ENCODE measurements at places on chromosomes 12 and 14.

- DNase-seq: no peak
Observed at GRCh38 chr12:116958402-116959197, 47.9 kb downstream of the FBXW8 start.

DNA sequence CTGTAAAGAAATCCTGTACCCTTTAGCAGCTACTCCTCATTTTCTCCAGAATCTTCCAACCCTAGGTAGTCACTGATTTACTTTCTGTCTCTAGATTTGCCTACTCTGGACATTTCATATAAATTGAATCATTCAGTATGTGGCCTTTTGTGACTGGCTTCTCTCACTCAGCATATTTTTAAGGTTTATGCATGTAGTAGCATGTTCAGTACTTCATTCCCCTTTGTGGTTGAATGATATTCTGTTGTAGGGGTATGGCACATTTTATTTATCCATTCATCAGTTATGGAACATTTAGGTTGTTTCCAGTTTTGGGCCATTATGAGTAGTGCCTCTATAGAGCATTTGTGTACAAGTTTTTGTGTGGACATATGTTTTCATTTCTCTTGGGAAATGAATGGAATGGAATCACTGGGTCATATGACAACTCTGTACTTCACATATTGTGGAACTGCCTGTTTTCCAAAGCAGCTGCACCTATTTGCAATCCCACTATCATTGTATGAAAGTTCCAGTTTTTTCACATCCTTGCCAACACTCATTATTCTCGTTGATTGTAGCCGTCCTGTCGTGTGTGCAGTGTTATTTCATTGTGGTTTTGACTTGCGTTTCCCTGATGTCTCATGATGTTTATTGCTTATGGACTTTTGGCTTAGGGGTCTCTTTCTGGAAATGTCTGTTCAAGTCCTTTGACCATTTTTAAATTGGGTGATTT lies 57.2 kb downstream of the ATF7IP start:
- no peak for DNase-seq

GRCh38 chr12:122732611-122733010 lies 2.0 kb upstream of the HCAR1 start:
- DNase-seq: no peak

GRCh38 chr12:92142251-92142926 lies 3.3 kb downstream of the BTG1 start:
- no peak for DNase-seq

GRCh38 chr12:56161690-56162351 lies 3.7 kb downstream of the MYL6 start:
- no peak for DNase-seq

DNA sequence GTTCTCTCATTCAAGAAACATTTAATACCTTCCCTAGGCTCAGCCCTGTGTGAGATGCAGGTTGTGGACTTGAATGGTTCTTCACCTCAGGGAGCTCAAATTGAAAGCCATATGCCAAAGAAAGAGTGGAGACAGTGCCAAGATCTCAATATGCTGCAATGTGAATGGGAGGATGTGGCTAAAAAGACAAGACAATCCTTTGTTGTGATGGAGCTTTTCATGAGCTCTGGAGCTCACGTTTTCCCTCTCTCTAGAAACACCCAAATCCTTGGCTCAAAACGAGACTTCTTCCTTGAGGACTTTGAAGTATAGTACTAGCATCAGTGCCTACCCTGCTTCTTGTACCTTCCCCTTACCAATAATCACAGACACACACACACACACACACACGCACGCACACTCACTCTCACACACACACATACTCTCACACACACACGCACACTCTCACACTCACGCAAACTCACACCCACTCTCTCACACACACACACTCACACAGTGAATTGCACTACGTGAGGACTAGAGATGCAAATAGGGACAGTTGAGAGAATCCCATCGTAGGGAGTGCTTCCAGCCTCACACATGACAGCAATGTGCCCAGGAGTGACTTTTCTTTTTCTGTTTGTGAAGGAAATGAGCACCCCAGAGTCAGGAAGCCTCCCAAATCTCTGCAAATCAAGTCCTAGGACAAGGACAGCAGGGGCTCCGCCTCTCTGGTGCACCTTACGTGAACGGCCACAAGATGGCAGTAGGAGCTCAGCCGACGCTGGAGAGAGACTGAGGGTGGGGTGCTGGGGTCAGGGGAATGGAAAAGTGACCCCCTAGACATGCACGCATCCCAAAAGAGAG lies 231.4 kb downstream of the PCNX1 start:
- DNase-seq: no peak

DNA sequence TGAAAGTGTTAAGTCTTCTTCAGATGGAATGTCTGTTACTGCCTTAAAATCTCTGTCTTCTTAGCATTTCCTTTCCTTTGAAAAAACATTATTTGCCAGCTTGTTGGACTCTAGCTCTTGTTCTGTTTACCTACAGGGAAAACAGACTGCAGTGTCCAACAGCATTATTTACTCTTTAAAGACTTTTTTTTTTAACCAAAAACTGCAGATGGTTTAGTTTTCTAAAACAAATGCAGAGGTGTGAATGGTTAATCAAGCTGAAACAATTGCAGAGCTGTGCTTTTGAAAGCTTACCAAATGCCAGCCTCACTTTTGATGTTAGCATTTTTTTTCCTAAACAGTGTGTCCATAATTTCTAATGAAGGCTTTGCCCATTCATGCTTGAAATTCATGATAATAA lies 323.3 kb downstream of the TMEM117 start:
- no peak for DNase-seq

DNA sequence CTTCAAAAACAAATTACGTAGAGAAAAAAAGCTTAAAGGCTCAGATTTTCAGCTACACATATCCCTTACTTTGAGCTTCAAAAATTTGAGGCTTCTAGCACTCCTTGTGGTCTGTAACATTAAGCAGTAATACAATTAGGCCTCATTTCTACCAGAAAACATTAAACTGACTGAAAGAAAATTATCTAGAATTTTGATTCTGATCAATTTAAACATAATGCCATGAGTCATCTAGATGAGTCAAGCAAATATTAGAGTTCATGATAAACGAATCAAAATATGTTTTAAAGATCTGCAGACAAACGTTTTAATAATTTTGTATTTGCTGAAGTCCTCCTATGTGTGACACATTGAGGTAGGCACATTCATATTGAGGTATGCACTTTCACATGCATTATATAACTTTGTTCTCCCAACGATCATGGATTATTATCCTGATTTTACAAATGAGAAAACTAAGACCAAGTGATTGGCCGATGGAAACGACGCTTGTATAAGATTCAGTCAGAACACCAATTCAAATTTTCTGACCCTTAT lies 4.3 kb downstream of the OSBPL8 start:
- no peak for DNase-seq

- no peak for DNase-seq
Observed at GRCh38 chr12:132067182-132067581, 76.9 kb downstream of the DDX51 start.

DNA sequence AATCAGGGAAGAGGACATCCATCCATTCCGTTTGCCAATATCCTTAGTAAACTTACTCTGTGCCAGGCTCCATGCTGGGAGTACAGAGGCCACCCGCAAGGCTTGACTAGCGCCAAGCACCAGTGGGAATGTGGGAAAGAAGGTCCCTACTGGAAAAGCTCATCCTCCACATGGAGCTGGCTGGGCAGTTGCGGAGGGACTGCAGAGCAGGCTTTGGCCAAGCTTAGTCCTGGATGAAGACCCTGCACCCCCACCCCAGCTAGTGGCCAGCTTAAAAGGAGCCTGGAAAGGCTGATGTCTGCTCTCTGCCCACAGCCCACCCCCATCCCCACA lies 22.4 kb upstream of the EIF2B2 start:
- no peak for DNase-seq

- DNase-seq: no peak
Observed at GRCh38 chr14:64475585-64476273, 10.4 kb downstream of the AKAP5 start.

- no peak for DNase-seq
Observed at GRCh38 chr12:16482726-16483125, 123.2 kb downstream of the LMO3 start.

GRCh38 chr14:71753126-71753830 lies 179.0 kb upstream of the RGS6 start:
- DNase-seq: peak; percentile 78

- no peak for DNase-seq
Observed at GRCh38 chr12:120712610-120713009, 2.4 kb downstream of the UNC119B start.

- DNase-seq: no peak
Observed at GRCh38 chr14:76023757-76024156, 38.2 kb downstream of the IFT43 start.

- no peak for DNase-seq
Observed at GRCh38 chr12:40375076-40375475, 150.3 kb downstream of the LRRK2 start.

- no peak for DNase-seq
Observed at GRCh38 chr12:65004270-65004669, 116.8 kb downstream of the WIF1 start.

DNA sequence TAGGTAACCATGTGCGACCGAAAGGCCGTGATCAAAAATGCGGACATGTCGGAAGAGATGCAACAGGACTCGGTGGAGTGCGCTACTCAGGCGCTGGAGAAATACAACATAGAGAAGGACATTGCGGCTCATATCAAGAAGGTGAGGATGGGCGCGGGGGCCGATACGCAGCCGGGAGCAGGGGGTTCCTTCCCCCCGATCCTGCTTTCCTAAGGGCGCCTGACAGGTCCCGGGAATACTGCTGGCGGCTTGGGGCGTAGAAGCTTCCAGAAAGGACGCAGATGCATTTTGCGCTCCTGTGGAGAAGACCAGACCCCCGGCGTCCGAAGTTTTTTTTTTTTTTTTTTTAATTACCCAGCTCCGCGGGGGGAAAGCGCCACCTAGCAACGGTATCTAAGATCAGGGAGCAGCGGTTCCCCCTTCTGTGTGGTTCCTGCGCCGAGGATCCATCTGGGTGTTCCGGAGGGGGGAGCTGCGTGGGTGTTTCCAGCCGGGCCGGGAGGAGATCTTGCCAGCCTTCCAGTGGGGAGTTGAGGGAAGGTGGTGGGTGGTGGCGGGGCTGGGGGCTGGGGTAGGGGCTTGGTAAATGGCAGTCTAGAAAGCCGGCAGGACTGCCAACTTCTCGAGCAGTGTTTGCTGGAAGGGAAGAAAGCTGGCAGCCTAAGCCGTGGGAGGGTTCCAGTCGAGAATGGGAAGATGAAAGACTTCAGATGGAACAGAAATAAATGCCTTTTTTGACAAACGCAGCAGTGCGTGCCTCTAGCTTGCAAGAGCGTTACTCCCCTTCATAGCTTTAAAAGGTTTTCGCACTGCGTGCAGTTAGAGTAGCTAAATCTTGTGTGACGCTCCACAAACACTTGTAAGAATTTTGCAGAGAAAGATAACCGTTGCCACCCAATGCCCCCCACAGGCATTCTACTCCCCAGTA lies 764 bp downstream of the DYNLL1 start:
- DNase-seq: peak; percentile 11

DNA sequence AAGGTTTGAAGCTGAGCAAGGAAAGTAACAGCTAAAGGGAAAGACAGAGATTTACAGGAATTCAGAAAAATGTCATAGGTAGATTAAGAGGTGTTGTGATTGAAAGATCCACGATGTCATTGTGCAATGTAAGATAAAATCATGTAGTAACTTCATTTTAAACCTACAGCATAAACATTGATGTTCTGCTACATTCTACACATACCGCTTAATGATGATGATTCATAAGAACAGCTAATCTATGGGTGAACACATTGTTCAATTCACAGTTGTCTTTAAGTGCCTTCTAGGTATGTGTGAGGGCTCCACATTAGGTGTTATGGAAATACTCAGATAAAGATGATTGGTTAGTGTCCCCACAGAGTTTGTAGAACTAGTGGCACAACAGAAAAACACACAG lies 170.9 kb downstream of the GRIP1 start:
- DNase-seq: no peak

GRCh38 chr12:8035440-8036010 lies 3.0 kb downstream of the FOXJ2 start:
- no peak for DNase-seq

GRCh38 chr12:117216686-117217085 lies 26.4 kb upstream of the FBXO21 start:
- no peak for DNase-seq

- peak; percentile 16 for DNase-seq
Observed at GRCh38 chr14:83342590-83342989, 1808.9 kb upstream of the SEL1L start.

DNA sequence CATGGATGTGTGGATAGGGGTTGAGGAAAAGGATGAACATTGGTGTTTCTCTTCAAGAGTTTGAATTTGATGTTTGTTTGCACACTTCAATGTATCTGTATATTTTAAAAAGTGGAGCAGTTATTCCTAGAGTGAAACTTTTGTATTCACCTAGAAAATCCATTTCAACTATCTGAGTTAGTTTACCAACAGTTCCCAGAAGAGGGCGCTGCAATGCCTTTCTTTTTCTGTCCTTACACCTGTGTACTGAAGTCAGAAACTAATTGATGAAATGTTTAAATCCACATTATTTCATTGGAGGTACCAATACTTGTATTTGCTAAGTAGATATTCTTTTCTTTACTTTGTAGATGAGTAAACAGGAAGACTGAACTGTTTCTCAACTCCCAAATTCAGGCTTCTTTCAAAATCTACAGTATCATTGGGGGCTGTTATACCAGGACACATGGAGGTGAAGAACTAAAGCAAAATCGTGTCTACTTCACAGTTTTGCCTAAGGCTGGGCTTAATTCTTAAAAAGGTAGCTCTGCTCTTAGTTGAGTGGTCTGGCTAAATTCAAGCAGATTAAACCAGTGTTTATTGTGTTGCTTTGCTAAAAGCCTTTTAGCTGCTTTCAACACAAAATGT lies 26.6 kb upstream of the KLRB1 start:
- no peak for DNase-seq

GRCh38 chr12:19707948-19708409 lies 268.7 kb downstream of the AEBP2 start:
- peak; percentile 25 for DNase-seq

DNA sequence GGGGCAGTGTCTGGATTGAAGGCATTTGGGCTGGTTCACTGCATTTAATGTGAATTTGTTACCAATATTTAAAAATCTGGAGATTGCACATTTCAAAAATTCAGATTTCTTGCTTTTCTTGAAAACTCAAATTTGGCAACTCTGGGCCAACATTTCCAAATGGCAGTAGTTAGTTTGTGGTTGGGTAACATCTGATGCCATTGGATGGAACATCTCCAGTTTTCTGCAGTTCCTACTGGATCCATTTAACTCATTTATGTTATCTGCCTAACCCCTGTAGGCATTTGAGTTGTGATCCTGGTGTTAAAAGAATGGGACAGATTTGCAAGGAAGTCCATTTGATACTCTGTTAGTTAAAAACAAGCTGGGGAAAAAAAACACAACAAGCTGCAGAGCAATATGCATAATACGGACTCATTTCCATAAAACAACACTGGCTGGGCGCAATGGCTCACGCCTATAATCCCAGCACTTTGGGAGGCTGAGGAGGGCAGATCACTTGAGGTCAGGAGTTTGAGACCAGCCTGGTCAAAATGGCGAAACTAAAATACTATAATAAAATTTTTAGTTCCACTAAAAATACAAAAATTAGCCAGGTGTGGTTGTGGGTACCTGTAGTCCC lies 7.9 kb downstream of the EIF2B2 start:
- no peak for DNase-seq

- DNase-seq: no peak
Observed at GRCh38 chr14:54617467-54617866, 50.5 kb downstream of the SAMD4A start.

Measured in HFF-Myc (cell line).